ENCODE measurements at places on chromosomes 2 and 18. TPM values are rescaled to one million over a fixed set of nuclear protein-coding genes. Genes with fewer than 3 reads are reported as not detected.
A peak's percentile ranks its signal among the peaks of the same experiment; 100 is the strongest.

Gene RASGRP3
- polyA plus RNA-seq, result 26.4 TPM

Gene TOGARAM2
- 0.83 TPM for polyA plus RNA-seq

Gene GEN1
- polyA plus RNA-seq, result 14.3 TPM

Gene CFC1
- not detected for polyA plus RNA-seq

Gene MSTN
- polyA plus RNA-seq, result 43.1 TPM

Gene CIAO1
- polyA plus RNA-seq, result 43.5 TPM

Gene MYCN
- polyA plus RNA-seq, result 6.3 TPM

GRCh38 chr2:189517847-189518535 is 62.6 kb downstream of the SLC40A1 start:
- DNase-seq, result no peak

DNA sequence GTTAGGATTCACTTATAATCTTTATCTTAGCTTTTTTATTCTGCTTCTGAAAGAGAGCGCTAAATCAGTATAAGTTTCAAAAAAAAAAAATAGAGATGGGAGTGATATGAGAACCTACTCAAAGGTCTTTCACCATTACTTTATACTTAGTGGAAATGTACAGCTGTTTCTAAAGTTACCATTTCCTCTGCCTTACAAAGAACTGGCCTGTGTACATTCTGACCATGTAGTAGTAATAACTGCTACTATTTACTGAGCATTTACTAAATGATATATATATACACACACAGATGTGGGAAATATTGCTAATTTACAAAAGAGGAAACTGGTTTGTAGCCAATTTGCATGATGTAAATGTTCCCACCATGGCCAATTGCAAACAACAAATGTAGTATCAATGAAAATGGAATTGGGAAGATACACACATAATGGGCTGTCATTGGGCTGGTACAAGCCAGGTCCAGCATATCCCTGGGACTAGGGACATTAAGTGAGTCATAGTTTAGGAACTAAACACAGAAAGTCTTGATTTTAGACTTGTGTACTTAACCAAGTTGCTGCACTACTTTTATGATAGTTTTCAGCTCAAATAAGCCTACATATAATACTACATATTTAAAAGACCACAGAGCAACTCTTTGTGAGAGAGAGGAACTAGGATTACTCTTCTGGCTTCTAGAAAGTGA is 67.1 kb downstream of the DYNC1I2 start:
- no peak for DNase-seq

- peak; percentile 50 for DNase-seq
These were observed 59.4 kb downstream of the LIMS1 start for GRCh38 chr2:108593547-108594098.

DNA sequence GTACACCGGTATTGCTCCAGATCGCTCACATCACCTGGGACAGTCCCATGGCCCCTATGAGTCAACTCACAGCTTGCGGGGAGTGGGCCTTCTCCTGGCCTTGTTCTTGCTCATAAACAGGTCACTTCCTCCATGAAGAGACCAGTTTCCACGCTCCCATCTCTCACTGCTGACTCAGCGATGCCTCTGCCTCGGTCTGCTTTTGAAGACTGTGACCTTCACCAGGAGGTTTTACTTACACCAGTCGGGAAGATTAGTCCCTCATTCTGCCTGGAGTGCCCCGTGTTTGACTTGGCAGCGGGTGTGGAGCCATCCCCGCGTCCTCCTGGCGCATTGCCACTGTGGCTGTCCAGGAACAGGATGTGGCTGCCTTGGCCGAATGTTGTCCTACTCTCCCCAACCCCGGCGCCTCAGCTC is 159.8 kb downstream of the RHBDD1 start:
- no peak for DNase-seq

DNA sequence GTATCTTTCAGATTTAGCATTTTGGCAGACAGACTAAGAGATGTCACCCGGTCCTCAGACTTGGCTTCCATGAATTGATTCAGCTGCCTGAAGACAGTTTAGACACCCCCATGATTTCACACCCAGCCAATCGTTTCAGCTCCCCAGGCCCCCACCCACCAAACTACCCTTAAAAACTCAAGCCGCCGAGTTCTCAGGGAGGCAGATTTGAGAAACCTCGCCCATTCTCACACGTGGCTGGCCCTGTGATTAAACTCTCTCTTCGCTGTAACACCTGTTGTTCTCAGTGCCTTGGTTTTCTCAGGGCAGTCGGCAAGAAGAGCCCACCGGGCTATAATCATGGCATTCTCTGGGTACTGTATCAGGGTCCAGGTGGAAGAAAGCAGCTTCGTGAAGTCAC is 35.2 kb downstream of the UXS1 start:
- DNase-seq, result no peak

- DNase-seq, result no peak
These were observed 158.9 kb downstream of the VAPA start for GRCh38 chr18:10072671-10073175.

DNA sequence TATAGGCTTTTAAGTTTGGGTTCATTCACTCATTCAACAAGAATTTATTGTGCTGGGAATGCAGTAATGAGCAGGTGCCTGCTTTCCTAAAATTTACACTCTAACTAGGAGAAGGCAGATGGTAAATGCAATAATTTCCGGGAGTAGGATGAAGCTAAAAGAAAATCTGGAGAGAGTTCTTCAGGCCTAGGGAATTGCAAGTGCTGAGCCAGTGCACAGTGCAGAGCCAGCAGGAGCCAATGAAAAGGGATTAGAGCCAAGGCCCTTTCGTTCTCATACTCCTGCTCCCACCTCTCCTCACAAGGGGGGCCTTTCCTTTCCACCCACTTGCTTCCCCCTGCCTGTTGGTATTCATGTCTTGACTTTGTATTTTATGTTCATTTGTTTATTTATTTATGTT is 55.1 kb downstream of the CFAP221 start:
- no peak for DNase-seq

DNA sequence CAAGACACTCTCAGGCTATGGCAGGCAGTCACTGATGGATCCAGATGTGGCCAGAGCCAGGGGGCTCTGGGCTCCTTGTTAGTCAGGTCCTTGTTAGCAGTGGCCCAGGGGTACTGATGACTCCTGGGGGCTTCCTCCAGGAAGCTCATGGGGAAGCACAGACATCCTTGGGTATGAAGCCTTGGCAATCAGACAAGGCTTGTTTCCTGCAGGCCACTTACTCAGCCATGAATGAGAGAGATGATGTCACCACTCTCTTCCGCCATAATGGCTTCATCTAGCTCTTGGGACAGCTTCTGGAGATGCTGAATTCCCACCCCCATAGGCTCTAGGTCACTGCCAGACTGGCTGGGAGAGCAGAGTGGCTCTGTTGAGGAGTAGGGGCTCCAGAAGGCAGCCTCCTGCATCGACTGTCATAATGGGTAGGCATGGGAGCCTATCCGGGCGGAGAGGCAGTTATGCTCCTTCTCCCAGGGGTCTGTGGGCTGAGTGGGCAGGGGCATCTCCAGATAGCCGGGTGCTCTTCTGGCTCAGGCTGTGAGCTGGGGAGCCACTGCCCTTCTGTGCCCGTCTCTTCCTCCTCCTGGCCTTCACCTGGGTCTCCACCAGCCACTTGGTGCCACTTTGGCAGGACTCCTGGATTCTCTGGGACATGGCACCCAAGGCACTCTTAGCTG is 40.2 kb upstream of the BMPR2 start:
- DNase-seq, result no peak

- DNase-seq, result no peak
These were observed 116.8 kb downstream of the SPTBN1 start for GRCh38 chr2:54572636-54573536.

- DNase-seq, result no peak
These were observed 208.0 kb downstream of the TDRD15 start for GRCh38 chr2:21331625-21332370.

DNA sequence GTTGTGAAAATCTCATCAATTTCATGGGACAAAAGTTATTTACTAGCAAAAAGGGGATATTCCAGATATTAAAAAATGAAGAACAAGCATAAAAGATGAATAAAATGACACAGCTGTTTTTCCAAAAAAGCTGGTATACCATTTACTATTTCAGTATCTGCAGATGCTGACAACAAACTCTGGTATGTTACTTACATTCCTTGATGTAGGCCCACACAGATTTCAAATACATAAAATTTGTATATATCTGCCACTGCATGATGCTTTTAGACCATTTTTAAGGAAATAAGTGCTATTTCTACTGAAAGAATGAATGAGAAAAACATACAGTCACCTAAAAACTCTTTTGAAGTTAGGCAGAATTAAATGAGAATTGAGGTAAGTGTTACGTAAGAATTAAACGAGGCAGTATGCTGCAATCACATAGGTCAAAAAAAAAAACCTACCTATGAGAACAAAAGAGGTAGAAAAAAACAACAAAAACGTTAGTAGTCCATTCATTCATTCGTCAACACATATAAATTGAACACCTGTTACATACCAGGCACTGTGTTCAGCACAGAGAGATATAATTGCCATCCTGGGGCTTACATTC is 32.5 kb downstream of the ARL5A start:
- no peak for DNase-seq

DNA sequence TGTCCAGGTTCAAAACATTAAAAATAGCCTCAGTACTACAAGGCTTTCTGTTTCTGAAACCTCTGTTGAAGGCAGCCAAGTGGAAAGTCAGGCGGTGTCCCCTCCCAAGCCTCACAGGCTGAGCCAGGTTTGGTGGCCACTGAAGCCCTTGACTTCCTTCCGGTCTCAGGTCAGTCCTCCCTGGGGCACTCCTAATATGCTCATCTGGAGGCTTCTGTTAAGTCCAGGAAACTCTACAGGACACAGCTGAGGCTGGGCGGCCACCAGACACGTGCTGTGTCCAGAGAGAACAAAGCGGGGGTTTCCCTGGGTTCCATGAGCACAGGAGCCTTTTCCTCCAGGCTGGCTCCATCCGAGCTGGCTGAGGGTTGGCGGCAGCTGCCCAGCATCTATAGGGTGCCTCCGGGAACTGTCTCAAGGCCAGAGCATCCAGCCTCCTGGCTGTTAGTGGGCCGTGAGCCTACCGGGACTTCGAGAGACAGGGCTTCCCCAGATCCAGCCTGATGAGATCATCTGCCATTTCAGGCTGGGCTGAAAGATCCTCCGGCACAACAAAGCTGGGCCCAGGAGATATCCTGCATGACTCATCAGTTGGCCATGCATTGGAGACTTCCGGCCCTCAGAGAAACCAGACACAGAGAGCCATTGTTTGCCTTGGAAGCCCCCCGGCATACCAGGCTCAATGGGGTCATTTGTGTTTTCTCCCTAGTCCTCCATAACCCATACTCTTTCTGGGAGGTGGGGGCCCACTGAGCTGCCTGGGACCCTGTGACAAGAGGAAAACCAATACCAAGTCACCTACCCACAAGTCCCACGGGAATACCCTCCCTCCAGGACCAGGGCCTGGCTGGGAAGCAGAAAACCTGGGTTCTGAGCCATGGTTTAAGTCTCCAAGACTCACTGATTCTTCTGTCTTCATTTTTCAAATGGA is 71.7 kb downstream of the HS1BP3 start:
- DNase-seq, result peak; percentile 86

- no peak for DNase-seq
These were observed 155.8 kb downstream of the CDH7 start for GRCh38 chr18:65906621-65907034.

DNA sequence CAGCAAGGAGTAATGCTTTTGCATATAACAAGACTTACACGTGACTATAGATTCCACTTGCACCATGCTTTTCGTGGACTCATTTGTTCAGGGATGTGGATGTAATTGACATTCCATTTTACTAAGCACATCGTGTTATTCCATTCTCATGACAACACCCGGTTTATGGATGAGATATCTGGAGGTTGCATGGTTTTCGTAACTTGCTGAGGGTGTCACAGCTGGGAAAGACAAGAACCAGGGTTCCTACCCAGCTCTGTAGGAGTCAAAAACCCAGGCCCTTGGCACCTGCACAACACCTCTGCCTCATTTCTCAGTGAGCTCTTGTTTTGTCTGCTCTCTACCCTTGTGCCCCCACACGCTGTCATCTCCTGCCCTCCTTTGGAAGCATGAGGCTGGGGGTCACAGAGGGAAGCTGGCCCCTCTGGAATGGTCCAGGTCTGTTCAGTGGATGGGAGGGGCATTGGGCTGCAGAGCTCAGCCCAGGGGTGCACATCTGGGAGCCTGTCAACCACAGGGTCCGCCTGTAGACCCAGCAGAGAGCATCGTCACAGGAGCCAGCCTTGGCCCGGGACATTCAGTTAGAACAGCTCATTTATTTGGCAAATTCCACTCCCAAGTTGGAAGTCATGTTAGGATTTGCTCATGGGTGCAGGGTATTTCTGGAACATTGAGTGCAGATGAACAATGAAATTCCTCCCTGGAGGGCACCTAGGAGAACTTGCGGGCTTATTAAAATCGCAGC is 120.1 kb upstream of the TWIST2 start:
- DNase-seq, result no peak

DNA sequence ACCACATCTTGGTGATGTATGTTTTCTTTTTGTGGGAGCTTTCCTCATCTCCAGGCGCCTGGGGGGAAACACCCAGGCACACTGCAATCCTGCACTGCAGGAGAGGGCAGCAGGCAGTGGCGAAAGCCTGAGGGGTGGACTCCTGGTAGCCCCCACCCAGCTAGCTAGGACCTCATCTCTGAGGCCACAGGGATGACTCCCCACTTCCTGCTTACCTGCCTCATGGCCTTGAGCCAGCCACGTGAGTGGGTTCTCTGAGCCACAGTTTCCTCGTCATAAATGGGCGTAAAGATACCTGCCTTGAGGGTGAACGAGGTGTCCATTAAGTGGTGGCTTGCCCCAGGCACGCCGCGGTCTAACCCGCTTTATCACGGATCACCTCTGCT is 19.1 kb downstream of the TRAF3IP1 start:
- DNase-seq, result no peak

DNA sequence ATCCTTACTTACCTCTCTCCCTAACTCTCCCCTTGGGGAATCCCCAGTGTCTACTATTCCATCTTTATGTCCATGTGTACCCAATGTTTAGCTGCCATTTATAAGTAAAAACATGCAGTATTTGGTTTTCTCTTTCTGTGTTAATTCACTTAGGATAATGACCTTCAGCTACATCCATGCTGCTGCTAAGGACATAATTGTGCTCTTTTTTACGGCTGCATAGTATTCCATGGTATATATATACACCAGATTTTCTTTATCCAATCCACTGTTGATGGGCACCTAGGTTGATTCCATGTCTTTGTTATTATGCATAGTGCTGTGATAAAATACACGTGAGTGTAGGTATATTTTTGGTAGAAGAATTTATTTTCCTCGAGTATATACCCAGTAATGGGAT is 24.3 kb upstream of the RIOK3 start:
- DNase-seq, result no peak

- DNase-seq, result no peak
These were observed 218.2 kb upstream of the RAB12 start for GRCh38 chr18:8391068-8391467.

GRCh38 chr2:16120591-16121180 is 180.3 kb downstream of the MYCN start:
- DNase-seq, result no peak

Data from hindlimb muscle (tissue), 1 donor.